ENCODE measurements at places on chromosomes 12 and 14. TPM values are rescaled to one million over a fixed set of nuclear protein-coding genes. Genes with fewer than 3 reads are reported as not detected.

The ADCY4 gene
- 36.6 TPM for total RNA-seq

The SLC17A8 gene
- total RNA-seq = not detected

The KRT82 gene
- total RNA-seq = not detected

The PARP11 gene
- total RNA-seq = 3.6 TPM

The TCP11L2 gene
- total RNA-seq = 22.2 TPM

The SERPINA6 gene
- total RNA-seq = not detected

The KLHL33 gene
- not detected for total RNA-seq

The KIF26A gene
- 4.4 TPM for total RNA-seq

The SELPLG gene
- not detected for total RNA-seq

The COCH gene
- total RNA-seq = 0.65 TPM

The GUCY2C gene
- total RNA-seq = not detected

The TMTC1 gene
- 2.6 TPM for total RNA-seq

The RILPL1 gene
- 6.5 TPM for total RNA-seq

The MUCL1 gene
- total RNA-seq = not detected

The FRMD6 gene
- 103 TPM for total RNA-seq

The ETFBKMT gene
- 2.6 TPM for total RNA-seq

The GALNT16 gene
- total RNA-seq = 0.30 TPM

The CFAP73 gene
- not detected for total RNA-seq

The SDR9C7 gene
- total RNA-seq = not detected

The ABCC9 gene
- 0.15 TPM for total RNA-seq

The FAM181A gene
- total RNA-seq = not detected

The RNF212B gene
- total RNA-seq = not detected

The KRT85 gene
- total RNA-seq = not detected

The SVOP gene
- total RNA-seq = not detected

The DEGS2 gene
- under 0.01 TPM for total RNA-seq

The TMPRSS12 gene
- not detected for total RNA-seq
